ENCODE measurements at places on chromosomes 6 and 20.
A peak's percentile ranks its signal among the peaks of the same experiment; 100 is the strongest.

- DNase-seq: no peak
Measured at GRCh38 chr20:36775826-36776225, 2.3 kb upstream of the DSN1 start.

DNA sequence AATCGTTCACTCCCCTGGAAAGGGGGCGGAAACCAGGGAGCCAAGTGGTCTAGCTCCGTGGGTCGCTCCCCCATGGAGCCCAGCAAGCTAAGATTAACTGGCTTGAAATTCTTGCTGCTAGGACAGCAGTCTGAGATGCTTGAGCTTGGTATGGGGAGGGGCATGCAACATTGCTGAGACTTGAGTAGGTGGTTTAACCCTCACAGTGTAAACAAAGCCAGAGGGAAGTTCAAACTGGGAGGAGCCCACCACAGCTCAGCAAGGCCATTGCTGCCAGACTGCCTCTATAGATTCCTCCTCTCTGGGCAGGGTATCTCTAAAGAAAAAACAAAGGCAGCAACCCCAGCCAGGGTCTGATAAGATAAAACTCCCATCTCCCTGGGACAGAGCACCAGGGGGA is 43.2 kb downstream of the COL21A1 start:
- no peak for DNase-seq

DNA sequence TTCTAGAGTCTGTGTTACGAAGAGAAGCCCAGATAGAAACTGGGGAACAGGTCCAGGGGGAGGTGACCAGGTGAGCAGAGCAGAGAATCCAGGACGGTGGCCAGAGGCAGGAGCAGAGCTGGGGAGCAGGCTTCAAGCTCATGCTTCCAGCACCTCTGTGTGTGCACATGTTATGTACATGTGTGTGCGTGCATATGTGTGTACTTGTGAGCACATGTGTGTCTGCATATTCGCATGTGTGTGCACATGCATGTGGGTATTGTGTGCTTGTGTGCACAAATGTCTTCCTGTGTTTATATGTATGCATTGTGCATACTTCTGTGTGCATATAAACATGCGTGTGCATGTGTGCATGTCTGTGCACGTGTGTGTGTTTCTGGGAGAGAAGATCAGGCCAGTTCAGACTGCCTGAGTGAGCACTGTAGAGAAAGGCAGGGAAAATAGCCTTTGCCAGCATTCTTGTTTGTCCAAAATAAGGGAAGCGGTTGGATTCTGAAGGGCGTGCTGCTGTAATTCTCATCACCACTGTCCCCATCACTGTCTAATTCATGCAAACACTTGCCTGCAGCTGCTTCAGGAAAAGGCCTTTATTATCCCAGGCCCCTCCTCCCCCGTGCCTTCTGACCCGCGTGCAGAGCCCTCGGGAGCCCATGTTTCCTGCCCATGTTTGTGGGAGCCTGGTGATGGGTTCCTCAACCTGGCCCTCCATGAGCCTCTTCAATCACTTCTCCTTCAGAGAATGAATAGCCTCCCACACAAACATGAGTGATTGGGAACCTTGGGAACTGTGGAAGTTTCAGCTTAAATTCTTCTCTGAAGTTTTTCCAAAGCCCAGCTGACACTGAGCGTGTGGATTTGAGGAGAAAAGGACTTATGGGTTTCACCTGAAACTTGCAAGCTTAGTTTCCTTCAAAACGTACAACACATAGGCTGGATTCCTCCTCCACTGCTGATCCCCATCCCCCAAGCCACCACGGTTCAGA is 161.7 kb upstream of the AFDN start:
- no peak for DNase-seq

- DNase-seq: no peak
Measured at GRCh38 chr6:16334671-16335070, 96.3 kb downstream of the GMPR start.

GRCh38 chr6:161186173-161186769 is 87.6 kb downstream of the AGPAT4 start:
- no peak for DNase-seq

- no peak for DNase-seq
Measured at GRCh38 chr6:4294636-4295035, 159.3 kb upstream of the ECI2 start.

- DNase-seq: no peak
Measured at GRCh38 chr6:437037-437392, 45.5 kb downstream of the IRF4 start.

GRCh38 chr6:106462923-106463557 is 102.5 kb downstream of the CRYBG1 start:
- DNase-seq: no peak

GRCh38 chr6:21846541-21847451 is 253.2 kb downstream of the SOX4 start:
- peak; percentile 92 for DNase-seq

DNA sequence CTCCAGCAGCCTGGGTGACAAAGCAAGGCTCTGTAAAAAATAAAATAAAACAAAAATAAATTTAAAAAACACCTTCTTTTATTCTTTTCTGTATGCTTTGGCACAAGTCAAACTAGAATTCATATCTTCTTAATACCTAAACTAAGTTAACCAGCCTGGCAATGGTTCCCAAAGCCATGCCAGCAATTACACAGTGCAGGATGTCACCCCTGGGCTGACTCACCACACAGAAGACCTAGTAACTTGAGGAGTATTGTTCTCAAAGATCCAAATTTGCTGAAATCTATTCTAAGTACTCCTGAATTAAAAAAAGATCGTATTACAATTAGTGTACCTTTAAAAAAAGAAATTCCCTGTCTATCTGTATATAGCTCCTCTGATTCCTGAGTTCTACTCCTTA is 162.7 kb upstream of the SGK1 start:
- DNase-seq: no peak

DNA sequence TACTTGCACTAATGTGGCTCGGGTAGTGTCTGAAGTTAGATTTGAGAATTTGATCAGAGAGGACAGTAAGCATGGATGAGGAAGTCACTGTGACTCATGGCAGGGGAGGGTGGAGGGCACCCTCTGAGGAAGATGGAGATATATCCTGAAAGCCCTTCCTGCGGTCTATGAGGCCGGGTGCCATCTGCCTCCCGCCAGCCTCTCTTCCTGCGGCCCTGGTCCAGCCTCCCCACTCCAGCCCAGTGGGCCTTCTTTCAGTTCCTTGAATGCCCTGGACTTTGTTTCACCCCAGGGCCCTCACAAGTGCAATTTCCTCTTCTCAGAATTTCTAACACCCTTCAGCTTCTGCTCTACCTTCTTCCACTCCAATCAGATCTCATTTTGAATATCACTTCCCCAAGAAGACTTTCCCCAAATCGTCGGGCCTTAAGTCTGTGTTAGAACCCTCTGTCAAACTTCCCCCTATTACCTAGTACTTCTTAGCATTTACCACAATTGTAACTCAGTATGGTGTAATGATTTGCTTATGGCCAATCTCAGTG is 20.2 kb upstream of the TNFAIP3 start:
- DNase-seq: no peak

DNA sequence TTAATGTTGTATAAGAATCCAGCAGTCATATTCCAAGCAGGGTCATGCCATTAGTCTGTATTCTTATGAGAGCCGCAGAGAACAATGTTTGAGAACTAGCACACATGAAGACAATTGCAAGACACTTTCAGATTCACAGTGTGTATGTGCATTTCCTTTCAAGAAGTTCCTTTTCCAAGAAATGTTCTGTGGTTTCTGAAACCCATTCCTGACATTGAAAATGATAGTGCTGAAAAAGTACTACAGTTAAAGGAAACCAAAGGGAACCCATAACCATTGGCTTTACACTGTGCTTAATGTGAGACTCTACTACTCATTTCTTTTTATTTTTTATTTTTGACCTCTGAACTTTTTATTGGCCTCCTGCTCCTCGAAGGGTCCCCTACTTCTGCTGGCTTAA is 4.2 kb upstream of the CALHM6 start:
- no peak for DNase-seq

DNA sequence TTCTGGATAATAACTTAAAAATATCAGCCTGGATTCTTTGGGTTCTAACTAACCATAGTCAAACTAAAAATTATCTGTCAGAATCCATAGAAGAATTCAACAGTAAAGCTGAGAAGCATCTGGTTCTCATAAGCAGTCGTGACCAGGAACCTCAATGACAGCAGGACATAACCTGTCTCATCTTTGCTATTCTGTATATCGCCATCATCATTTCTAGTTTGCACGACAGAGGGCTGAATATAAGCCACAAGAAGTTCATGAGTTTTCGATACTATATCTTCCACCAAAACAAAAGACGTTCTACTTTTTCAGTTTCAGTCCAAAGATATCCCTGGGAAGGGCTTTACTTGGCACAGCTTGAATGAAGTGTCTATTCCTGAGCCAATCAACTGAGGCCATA is 42.7 kb downstream of the RFPL4B start:
- no peak for DNase-seq

DNA sequence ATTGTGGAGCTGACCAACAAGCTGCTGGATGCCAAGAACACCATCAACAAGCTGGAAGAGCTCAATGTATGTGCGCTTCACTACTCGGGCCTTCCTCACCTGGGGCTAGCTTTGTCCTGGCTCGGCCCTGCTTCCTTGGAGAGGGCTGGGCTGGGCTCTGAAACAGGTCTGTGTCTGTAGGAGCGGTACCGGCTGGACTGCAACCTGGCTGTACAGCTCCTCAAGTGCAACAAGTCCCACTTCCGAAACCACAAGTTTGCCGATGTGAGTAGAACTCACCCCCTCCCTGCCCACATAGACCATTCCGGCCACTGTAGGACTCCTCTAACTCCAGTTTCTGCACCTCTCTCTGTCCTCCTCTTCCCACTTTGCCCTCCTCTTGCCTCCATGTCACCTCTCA is 6.7 kb downstream of the LRRC73 start:
- DNase-seq: no peak

DNA sequence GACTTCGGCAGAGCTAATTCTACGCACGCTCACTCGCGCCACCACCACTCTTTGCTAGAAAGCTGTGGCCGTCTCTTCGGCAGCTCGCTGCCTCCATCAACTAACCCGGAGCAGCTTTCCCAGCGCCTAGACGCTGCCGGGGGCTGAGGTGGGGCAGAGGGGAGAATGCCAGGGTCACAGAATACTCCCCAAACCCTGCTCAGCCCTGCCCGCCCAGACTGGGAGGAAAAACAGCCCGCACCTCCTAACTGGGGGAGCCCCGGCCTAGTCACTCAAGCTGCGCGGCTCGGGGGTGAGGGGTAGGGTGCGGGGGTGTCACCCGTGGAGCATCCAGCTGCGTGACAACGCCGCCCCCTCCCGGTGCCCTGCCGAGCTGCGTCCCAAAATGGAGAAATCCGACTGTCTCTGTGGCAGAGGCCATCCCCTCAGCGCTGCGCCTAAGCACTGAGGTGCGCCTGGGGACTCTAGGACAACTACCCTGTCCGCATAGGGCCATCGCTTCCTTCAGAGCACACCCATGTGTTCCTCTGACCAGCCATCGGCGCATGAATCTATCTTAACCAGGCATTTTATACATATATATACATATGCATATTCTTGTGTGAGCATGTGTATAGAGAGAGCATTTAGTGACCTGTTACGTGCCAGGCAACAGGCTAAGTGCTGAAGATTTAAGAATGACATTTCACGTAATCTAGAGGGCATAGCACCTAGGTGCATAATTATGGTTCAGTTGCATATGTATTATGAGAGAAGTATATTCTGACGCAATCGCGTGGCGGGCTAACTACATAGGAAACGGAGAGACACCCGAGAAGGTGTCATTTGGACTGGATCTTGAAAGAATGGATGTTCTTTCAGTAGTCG is 1.5 kb upstream of the TENT5A start:
- no peak for DNase-seq

DNA sequence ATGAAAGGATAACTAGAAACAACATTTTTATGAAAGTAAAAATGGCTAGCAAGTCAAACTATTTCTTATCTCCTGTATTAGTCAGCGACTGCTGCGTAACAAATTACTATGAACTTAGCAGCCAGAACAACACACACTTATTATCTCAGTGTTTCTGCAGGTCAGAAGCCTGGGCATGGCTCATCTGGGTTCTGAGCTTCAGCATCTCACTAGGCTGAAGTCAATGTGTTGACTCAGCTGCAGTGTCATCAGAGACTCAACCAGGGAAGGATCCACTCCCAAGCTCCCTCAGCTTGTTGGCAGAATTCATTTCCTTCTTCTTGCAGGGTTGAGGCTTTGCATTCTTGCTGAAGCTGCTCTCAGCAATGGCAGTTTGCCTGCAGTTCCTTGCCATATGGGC is 33.2 kb upstream of the IGF2R start:
- no peak for DNase-seq

- no peak for DNase-seq
Measured at GRCh38 chr6:133612459-133612858, 276.5 kb upstream of the TCF21 start.

DNA sequence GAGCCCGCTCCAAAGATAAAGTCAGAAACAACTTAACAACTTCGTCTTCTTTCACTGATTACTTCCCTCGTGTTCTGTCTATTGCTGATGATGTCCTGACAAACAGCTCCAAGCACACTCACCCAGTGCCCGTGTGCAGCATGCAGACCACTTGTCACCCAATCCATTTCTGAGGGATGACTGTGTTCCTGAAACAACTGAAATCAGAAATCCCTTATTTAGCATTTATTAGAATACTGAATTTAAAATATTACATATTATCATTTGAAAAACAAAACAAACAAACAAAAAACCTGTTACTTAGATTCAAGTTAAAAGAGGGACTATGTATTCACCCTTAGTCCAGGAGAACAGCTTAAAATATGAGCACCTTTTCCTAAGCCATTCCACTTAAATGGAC is 223.7 kb upstream of the QKI start:
- no peak for DNase-seq

GRCh38 chr20:17898548-17898994 is 70.0 kb downstream of the SNX5 start:
- no peak for DNase-seq

- DNase-seq: no peak
Measured at GRCh38 chr6:111581957-111582356, 23.7 kb downstream of the TRAF3IP2 start.

DNA sequence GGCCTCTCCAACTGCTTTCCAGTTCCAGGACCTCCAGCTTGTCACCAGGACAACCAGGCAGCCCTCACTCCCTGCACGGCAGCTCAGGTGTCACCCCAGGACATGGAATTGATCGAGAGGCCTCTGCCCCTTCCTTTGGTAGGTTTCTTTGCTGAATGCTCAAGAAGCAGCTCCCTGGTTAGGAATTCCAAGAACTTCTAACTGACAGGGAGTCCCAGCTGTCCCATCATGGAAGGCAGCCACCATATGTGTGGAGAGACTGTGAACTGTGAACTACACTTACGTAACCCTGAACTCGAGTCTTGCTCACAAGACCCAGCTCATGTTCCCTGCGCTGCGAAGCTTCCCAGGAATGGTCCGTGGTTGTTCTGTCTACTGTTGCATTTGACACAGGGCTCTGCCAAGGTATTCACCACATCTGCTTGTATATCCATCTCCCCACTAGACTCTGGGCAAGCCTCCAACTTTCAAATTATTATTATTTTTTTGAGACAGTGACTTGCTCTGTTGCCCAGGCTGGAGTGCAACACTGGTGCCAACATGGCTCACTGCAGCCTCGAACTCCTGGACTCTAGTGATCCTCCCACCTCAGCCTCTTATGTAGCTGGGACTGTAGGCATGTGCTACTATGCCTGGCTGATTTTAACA is 35.7 kb downstream of the MGME1 start:
- DNase-seq: no peak

GRCh38 chr20:6769903-6770785 is 2.7 kb downstream of the BMP2 start:
- DNase-seq: no peak

- no peak for DNase-seq
Measured at GRCh38 chr6:32890831-32891230, 36.8 kb downstream of the PSMB9 start.

GRCh38 chr6:159117046-159117445 is 52.2 kb upstream of the FNDC1 start:
- no peak for DNase-seq

- no peak for DNase-seq
Measured at GRCh38 chr20:39651645-39652325, 689.6 kb downstream of the DHX35 start.

All from NCI-H187 treated with DMSO at 0.1 percent for 48 hours (cell line).